Activated T-helper 1 cell treated with anti-CD3 and anti-CD28 coated beads, Interleukin-12 subunit alpha, Interleukin-12 subunit beta, Interleukin-2, Interleukin-4 antibody, amounts not matched to agents 30 ng/mL and 10 ng/mL and 1 ng/mL, durations not matched to agents 14 hours and 24 hours and 36 hours (primary cell): ENCODE measurements at places on chromosomes 11 and 22. TPM values are rescaled to one million over a fixed set of nuclear protein-coding genes. Genes with fewer than 3 reads are reported as not detected.

Gene DLAT
- 52.0 and 54.5 TPM in 2 replicates for total RNA-seq

Gene RBM7
- total RNA-seq, result 34.4 and 38.8 TPM in 2 replicates

Gene PLA2G6
- total RNA-seq, result 34.8 and 34.9 TPM in 2 replicates

Gene C11orf86
- not detected in 2 replicates for total RNA-seq

Gene DEPDC7
- 0.26 and 0.61 TPM in 2 replicates for total RNA-seq

Gene ARHGAP8
- 0.61 and 1.4 TPM in 2 replicates for total RNA-seq

DNA sequence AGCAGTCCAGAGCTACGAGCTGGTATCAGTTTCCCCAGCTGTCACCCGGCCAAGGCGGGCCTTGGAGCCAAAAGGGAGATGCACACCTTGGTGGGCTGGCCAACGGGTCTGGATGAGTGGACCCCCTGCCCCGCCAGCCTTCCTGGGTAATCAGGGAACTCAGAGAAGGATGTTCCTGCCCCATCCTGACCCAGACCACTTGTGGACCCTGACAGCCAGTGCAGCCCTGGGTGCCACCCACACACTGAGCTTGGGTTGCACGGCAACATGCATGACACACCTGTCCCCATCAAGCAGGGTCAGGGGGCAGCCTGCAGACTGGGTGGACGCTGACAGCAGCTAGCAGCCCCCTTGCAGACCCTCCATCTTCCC is 8.6 kb downstream of the SLC25A1 start:
- H3K36me3 ChIP-seq, result peaks cover 11% of the 10 kb centered on the region
- peaks cover 24% of the 10 kb centered on the region for H3K27me3 ChIP-seq
- peaks cover 29% of the 10 kb centered on the region for H3K4me1 ChIP-seq
- peak overlapping the region; percentile 93 for H3K4me3 ChIP-seq
- no peak for DNase-seq

DNA sequence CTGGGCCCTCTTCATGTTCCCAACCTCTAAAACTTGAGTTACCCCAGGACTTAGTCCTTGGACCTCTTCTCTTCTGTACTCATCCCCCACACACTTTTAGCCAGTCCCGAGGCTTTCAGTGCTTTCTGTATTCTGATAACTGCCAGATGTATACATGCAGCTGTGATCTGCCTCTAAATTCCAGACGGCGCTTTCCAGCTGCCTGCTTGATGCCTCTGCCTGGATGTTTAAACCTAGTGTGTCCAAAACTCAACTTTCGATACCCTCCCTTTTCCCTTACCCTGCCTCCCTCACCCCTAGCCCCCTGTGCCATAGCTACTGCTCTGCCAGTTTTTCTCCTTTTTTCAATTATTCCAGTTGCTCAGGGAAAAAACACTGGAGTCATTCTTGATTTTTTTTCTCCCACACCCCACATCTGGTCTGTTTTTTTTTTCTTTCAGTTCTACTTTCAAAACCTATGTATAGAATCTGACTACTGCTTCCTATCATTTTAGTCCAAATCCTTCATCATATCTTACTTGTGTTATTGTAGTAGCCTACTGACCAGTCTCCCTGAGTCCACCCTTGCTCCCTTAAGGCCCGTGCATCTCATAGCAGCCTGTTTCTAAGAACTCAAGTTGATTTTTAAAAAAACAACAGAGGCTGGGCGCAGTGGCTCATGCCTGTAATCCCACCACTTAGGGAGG is 32.9 kb upstream of the TECTA start:
- H3K27me3 ChIP-seq, result no peaks in the 10 kb centered on the region
- no peaks in the 10 kb centered on the region for H3K4me1 ChIP-seq
- H3K27ac ChIP-seq, result peak overlapping the region; percentile 10
- peaks cover 21% of the 10 kb centered on the region for H3K36me3 ChIP-seq
- no peak overlapping the region for H3K4me3 ChIP-seq

DNA sequence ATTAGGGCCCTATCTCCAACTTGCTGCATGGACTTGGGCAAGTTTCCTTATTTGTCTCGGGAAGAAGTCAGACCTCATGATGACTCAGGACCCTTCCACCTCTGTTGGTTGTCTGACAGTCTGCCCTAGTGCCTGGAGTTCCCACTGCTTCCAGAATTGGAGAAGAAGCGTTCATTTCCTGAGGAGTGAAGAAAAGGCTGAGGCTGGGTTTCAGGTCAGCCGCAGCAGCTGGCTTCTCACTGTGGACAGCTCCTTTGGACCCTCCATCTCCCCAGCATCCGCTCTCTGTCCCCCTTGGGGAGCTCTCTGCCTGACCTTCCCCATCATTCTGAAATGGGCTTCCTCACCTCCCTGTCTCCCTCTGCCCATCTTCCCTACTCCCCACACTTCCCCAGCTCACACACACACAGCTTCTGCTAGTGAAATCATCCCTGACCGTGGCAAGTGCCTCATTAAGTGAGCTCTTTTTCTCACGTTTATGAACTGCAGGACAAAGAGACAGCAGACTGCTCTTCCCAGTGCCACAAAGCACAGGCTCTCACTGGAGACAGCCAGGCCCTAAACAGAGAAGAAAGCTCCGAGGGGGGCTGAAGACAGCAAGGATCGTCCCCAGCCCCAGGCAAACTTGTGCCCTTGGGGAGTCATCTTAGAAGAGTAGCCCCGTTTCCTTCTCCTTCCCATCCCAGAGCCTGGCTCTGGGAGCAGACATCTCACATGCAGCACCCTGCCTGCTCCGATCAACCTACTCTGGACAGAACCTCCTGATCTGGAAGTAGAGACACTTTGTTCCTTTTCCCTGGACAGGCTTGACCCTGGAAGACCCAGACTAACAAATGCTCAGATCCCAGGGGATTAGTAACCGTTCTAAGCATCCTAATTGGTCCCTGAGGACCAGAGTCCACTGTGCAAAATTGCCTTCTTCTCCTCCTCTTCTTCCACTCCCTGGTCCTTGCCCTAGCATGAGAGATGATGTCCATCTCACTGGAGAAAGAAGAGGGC is 157.9 kb downstream of the FEZ1 start:
- DNase-seq, result no peak
- no peak overlapping the region for H3K27ac ChIP-seq
- H3K36me3 ChIP-seq, result no peaks in the 10 kb centered on the region
- peaks cover 4% of the 10 kb centered on the region for H3K27me3 ChIP-seq

DNA sequence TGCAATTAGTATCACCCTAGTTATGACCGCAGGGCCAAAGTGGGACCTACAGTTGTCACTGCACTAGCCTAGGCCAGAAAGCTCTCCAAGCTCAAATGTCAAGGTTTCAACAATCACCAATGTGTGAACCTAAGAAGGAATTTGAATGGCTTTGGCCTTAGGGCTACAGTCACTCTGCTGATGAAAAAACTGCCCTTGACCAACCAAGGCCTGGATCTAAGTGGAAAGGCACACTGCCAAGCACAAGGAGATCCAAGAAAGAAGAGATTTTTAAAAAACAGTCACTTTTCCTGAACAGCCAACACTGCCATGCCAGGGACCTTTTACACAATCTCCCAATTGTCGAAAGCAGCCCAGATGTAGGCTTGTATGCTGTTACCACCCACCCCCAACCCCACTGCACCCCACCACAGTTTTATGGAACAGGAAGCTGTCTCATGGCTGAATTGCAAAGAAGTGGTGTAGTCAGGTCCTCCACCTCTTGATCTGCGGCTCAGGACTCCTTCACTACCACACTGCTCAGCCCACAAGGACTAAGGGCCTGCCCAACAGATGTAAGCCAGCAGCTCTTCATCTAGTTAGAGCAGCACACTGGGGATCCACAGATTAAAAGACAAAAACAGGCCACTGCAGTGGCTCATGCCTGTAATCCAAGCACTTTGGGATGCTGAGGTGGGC is 32.9 kb downstream of the SMCO4 start:
- peaks cover 14% of the 10 kb centered on the region for H3K36me3 ChIP-seq
- no peak overlapping the region for H3K27ac ChIP-seq
- peaks cover 51% of the 10 kb centered on the region for H3K4me1 ChIP-seq

- H3K27ac ChIP-seq, result no peak overlapping the region
These were observed 54.3 kb upstream of the CABP7 start for GRCh38 chr22:29665486-29665885.

DNA sequence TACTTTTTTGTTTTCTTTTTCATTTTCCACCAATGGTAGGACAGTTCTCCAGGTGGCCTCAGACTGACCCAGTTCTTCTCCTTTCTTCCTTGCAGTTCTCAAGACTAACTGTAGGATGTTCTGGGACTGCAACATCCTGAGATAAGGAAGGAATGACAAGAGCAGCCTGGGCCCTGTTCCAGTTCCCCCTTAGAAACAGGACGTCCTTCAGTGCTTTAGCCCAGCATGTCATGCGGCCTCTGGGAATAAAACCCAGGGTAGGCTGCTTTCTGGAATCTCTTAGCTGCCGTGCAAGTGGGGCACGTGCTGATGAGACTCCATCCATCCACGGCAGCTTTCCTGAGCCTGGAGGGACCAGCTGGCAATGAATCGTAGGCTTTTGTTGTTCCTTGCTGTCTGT is 24.0 kb upstream of the CADM1 start:
- peaks cover 4% of the 10 kb centered on the region for H3K27me3 ChIP-seq
- H3K4me1 ChIP-seq, result no peaks in the 10 kb centered on the region
- H3K4me3 ChIP-seq, result no peak overlapping the region
- no peak overlapping the region for H3K27ac ChIP-seq
- no peak for DNase-seq
- no peaks in the 10 kb centered on the region for H3K36me3 ChIP-seq

GRCh38 chr11:32437495-32438345 is 2.4 kb upstream of the WT1 start:
- H3K4me3 ChIP-seq, result no peak overlapping the region
- H3K36me3 ChIP-seq, result peaks cover 4% of the 10 kb centered on the region
- H3K27ac ChIP-seq, result peak overlapping the region; percentile 44
- H3K4me1 ChIP-seq, result peaks cover 5% of the 10 kb centered on the region
- DNase-seq, result no peak

DNA sequence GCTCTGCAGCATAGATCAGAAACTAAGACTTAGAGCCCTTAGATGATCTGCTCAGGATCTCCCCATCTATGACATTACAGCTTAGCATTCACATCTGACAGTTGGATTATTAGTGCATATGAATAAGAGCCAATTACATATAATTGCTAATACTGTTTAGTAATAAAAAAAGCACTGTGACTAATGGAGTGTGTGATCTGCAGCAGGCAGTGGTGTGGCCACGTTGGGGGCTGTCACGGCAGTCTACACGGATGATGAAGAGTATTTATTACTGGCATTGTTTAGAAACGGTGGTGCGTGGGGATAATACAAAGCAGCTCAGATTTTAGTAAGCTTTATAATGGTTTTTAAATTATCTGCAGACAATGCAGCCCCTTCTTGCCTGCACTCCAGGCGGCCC is 93.5 kb upstream of the TIMP3 start:
- no peaks in the 10 kb centered on the region for H3K36me3 ChIP-seq
- no peak overlapping the region for H3K4me3 ChIP-seq
- H3K27me3 ChIP-seq, result peaks cover 4% of the 10 kb centered on the region
- no peak overlapping the region for H3K27ac ChIP-seq
- no peaks in the 10 kb centered on the region for H3K4me1 ChIP-seq

- peak; percentile 58 for DNase-seq
- H3K27me3 ChIP-seq, result no peaks in the 10 kb centered on the region
- peaks cover 17% of the 10 kb centered on the region for H3K4me1 ChIP-seq
- H3K4me3 ChIP-seq, result no peak overlapping the region
- no peaks in the 10 kb centered on the region for H3K36me3 ChIP-seq
These were observed 42.1 kb upstream of the KLHL35 start for GRCh38 chr11:75474878-75475766.

DNA sequence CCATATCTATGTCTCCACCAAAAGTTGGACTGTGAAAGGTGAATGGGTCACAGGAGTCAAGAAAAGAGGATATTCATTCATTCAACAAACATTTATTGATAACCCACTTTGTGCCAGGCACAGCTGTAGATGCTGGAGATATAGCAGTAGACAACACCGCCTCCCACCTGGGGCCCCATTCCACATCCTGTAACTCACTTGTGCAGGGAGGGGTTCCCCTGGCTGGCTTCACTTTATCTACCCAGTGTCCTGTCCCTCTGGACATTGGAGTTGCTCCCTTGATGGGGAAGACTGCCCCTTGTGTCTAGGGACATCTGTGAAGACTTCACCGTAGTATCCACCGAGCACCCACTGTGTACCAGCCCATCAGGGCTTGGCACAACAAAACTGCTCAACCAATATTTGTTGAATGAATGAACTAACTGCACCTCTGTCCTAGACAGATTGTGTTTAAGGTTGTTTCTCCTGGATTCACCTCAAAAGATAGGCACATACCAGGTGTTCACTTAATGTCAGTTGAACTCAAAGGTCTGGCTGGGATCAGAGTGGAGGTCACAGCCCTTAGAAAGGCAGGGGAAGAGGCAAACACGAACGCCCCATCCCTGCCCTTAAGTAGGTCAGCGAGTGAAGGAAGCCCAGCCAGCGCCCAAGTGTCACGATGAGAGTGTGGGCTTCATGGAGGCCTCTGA is 1.4 kb upstream of the OVOL1 start:
- no peak overlapping the region for H3K27ac ChIP-seq
- H3K36me3 ChIP-seq, result no peaks in the 10 kb centered on the region
- H3K4me1 ChIP-seq, result peaks cover 24% of the 10 kb centered on the region
- DNase-seq, result no peak

DNA sequence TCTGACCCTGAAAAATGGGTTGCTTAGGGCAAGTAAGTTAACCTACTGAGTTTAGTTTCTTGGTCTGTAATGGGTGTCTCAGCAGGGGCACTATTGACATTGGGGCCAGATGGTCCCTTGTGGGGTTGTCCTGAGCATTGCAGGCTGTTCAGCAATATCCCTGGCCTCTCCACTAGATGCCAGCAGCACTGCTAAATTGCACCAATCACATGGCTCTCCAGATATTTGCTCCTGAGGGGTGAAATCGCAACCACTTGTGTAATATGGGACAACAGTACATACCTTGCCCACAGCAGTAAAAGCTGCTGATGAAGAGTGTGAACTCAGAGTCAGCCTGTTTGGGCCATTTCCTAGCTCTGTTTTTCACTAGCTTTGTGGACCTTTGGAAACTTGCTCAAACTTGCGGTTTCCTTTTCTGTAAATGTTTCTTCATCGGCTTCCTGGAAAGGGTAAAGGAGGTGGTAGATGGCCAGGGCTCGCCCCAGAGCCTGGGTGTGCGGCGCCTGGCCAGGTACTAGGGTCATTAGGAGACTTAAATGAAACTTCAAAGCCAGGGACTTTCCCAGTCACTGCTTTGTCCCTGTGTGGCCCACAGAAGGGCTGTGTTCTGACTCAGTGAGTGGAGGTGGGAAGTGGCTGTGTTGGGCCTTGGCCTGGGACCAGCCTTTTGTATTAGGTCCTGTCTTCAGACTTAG is 13.0 kb downstream of the NCF4 start:
- H3K4me3 ChIP-seq, result peak overlapping the region; percentile 30
- H3K27me3 ChIP-seq, result no peaks in the 10 kb centered on the region
- DNase-seq, result peak; percentile 52
- H3K27ac ChIP-seq, result peak overlapping the region; percentile 86
- peaks cover 28% of the 10 kb centered on the region for H3K4me1 ChIP-seq

- H3K27me3 ChIP-seq, result no peaks in the 10 kb centered on the region
- no peak overlapping the region for H3K27ac ChIP-seq
- no peak overlapping the region for H3K4me3 ChIP-seq
- H3K36me3 ChIP-seq, result peaks cover 3% of the 10 kb centered on the region
- H3K4me1 ChIP-seq, result no peaks in the 10 kb centered on the region
These were observed 130.6 kb downstream of the WNT11 start for GRCh38 chr11:76075716-76076115.

- no peak for DNase-seq
- H3K4me3 ChIP-seq, result no peak overlapping the region
- H3K27ac ChIP-seq, result no peak overlapping the region
- peaks cover 4% of the 10 kb centered on the region for H3K4me1 ChIP-seq
These were observed 13.4 kb downstream of the VWCE start for GRCh38 chr11:61281581-61282250.

GRCh38 chr11:115499241-115499799 is 4.9 kb downstream of the CADM1 start:
- no peak for DNase-seq
- no peak overlapping the region for H3K4me3 ChIP-seq
- no peaks in the 10 kb centered on the region for H3K36me3 ChIP-seq
- no peak overlapping the region for H3K27ac ChIP-seq
- H3K27me3 ChIP-seq, result peaks cover 9% of the 10 kb centered on the region
- no peaks in the 10 kb centered on the region for H3K4me1 ChIP-seq
